ENCODE measurements at places on chromosomes 2 and 18.
A peak's percentile ranks its signal among the peaks of the same experiment; 100 is the strongest.

DNA sequence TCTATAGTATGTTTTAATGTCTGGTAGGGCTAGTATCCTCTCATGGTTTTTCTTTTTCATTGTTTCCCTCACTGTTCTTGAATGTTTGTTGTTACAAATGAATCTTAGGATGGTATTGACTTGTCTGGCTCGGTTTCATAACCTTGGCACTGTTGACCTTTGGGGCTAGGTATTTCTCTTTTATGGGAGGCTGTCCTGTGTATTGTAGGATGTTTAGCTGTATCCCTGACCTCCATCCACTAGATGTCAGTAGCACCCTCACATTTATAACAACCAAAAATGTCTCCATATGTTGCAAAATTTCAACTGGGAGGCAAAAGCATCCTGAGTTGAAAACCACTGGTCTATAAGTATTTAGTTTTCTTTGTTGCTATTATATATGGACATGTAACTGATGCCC is 7.0 kb upstream of the AOX1 start:
- peaks cover 35% of the 10 kb centered on the region for H3K36me3 ChIP-seq
- no peak overlapping the region for H3K27ac ChIP-seq
- H3K4me3 ChIP-seq, result no peak overlapping the region

GRCh38 chr2:3169106-3169870 is 208.3 kb downstream of the EIPR1 start:
- DNase-seq, result no peak
- peaks cover 9% of the 10 kb centered on the region for H3K36me3 ChIP-seq
- no peaks in the 10 kb centered on the region for H3K27me3 ChIP-seq
- no peak overlapping the region for H3K4me3 ChIP-seq
- H3K4me1 ChIP-seq, result no peaks in the 10 kb centered on the region

- no peak overlapping the region for H3K27ac ChIP-seq
- DNase-seq, result no peak
- no peaks in the 10 kb centered on the region for H3K36me3 ChIP-seq
- no peak overlapping the region for H3K4me3 ChIP-seq
- H3K4me1 ChIP-seq, result no peaks in the 10 kb centered on the region
These were observed 223.3 kb downstream of the FBXO15 start for GRCh38 chr18:73924307-73924706.

GRCh38 chr2:17759805-17760204 is 5.9 kb downstream of the GEN1 start:
- peaks cover 33% of the 10 kb centered on the region for H3K4me1 ChIP-seq
- H3K4me3 ChIP-seq, result no peak overlapping the region
- H3K36me3 ChIP-seq, result peaks cover 35% of the 10 kb centered on the region
- no peak for DNase-seq
- no peaks in the 10 kb centered on the region for H3K27me3 ChIP-seq

GRCh38 chr18:78906066-78906465 is 73.6 kb upstream of the SALL3 start:
- no peak overlapping the region for H3K27ac ChIP-seq
- no peaks in the 10 kb centered on the region for H3K36me3 ChIP-seq
- DNase-seq, result no peak

GRCh38 chr2:95390881-95391321 is 11.6 kb upstream of the FAHD2A start:
- no peak overlapping the region for H3K27ac ChIP-seq
- H3K4me1 ChIP-seq, result no peaks in the 10 kb centered on the region
- no peaks in the 10 kb centered on the region for H3K36me3 ChIP-seq
- no peak for DNase-seq

- H3K27me3 ChIP-seq, result no peaks in the 10 kb centered on the region
- no peaks in the 10 kb centered on the region for H3K36me3 ChIP-seq
- no peak overlapping the region for H3K4me3 ChIP-seq
- DNase-seq, result no peak
These were observed 443.7 kb downstream of the TNS1 start for GRCh38 chr2:217559084-217559483.

DNA sequence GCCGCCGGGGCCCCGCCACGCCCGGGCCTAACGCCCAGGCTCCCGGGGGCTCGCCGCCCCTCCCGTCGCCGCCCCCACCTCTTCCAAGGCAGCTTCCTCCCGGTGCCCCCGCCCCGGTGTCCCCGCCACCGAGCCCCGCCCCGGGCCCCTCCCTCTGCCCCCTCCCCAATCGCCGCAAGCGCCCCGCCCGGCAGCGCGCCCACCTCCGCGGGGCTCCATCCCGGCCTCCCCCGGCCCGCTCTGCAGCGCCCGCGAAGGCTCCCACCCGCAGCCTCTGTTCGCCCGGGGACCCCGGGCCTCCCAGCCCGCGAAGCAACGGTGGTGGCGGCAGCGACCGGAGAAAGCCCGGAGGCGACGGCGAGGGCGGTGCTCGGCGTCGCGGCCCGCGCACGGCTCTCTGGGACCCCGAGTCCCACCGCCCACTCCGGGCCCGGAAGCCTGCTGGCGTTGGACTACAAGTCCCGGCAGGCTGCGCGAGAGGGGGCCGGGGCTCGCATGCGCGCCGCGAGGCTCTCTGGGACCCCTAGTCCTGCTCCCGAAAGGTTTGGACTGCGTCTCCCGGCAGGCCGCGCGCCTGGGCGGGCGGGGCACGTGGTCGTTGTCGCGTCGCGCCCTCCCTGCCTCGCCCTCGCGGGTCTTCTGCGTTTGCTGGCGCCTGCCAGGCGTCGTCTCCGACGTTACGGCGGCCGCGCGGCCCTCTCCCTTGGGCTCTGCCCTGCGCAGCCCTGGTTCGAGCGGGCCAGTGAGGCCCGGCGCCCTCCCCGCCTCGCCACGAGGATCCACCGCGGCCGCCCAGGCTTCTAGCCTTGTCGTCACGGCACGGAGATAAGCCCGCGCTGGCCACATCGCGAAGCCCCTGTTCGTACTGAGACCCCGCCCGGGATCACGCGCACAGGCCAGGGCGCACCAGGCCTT is at the start of gene STK25:
Gene STK25, minus strand, starts transcription at position 345 of the 915 bp plus-strand sequence. CDS start 549 bp downstream, outside the sequence.
- no peaks in the 10 kb centered on the region for H3K27me3 ChIP-seq
- peaks cover 3% of the 10 kb centered on the region for H3K36me3 ChIP-seq
- H3K27ac ChIP-seq, result no peak within 1 kb of the TSS
- DNase-seq, result peak; percentile 98
- peaks cover 20% of the 10 kb centered on the region for H3K4me1 ChIP-seq
- H3K4me3 ChIP-seq, result peak within 1 kb of the TSS; percentile 77

DNA sequence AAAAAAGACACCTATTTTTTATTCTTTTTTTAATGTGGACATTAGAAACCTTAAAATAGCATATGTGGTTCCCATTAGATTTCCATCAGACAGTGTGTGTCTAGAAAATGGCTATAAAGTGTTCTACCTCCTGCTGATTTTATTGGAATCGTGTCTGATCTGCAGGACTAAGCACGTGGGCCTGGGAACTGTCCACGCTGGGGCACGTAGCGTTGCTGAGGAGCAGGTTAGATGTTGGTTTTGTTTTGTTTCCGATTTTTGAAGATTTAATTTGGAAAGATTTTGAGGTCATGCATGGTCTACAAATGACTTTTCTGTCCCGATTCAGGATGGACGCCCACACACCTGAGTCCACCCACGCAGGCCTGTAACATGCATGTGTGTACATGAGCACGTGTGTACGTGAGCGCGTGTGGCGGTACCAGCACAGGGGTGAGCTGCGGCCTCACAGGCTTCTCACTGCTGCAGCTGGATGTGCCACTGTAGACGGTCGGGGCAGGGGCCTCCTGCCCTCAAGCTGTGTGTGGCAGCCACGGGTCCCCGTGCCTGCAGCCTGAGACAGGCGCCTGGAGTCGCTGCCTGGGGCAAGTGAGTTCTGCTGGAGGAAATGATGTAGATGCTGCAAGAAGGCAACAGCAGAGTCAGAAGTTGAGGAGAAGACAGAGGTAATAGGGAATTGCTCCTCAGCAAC is 99.7 kb upstream of the CTDP1 start:
- H3K4me1 ChIP-seq, result peaks cover 5% of the 10 kb centered on the region
- H3K27me3 ChIP-seq, result no peaks in the 10 kb centered on the region
- DNase-seq, result no peak

DNA sequence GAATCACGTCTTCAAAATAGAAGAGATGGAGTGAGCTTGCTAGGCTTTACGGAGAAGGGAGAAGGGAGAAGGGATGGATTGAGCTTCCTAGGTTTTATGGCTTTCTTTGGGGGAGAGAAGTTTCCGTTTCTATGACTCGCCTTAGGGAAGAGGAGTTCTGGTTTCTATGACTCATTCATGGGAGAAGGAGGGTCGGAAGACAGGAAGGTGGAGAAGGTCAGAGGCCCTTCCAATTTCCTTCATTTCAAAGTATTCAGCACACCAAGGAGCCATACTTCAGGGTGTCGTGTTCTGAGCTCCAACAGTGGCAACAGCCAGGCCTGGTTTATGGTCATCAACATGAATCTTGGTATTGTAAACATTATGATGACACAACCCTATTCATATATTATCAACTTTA is 284.7 kb upstream of the VWC2L start:
- DNase-seq, result no peak
- H3K4me1 ChIP-seq, result no peaks in the 10 kb centered on the region
- H3K4me3 ChIP-seq, result no peak overlapping the region
- H3K36me3 ChIP-seq, result no peaks in the 10 kb centered on the region
